ENCODE measurements at places on chromosomes 6 and 20. TPM values are rescaled to one million over a fixed set of nuclear protein-coding genes. Genes with fewer than 3 reads are reported as not detected.

The FRS3 gene
- total RNA-seq = 6.1 TPM

The SPTLC3 gene
- 2.6 TPM for total RNA-seq

The ZKSCAN3 gene
- 3.6 TPM for total RNA-seq

The NT5E gene
- total RNA-seq = 145 TPM

The TNF gene
- total RNA-seq = 13.9 TPM

The CST7 gene
- total RNA-seq = not detected

The PLEKHG1 gene
- 12.1 TPM for total RNA-seq

DNA sequence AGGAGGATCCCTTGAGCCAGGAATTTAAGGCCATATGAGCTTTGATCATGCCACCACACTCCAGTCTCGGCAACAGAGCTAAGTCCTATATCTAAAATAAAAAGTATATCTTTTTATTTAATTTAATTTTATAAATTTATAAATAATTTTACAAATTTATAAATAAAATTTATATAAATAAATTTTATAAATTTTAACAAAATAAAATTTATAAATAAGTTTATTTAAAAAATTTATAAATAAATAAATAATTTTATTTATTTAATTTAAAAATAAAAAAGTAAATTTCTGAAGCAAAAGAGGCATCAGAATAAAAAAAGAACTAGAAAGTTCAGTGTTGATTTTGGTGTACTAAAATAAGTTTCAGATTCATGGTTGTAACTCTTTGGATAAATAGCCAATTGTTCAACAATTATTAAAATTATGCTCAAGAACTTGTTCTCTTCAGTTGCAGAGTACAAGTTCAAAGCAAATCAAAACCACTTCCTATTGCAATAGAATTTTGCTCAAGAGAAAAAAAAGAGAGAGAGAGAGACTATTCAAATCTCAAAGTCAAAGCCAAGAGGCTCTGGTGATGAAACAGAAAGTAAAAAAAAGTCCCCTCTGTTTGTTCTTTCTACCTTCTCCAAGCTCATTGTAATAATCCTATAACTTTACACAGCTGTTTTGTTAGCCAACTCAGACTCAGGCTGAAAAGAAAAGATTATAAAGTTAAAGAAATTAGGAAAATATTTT lies 547.5 kb upstream of the ADGRB3 start:
- DNase-seq = no peak

- DNase-seq = no peak
Observed at GRCh38 chr20:61414455-61414991, 162.5 kb downstream of the CDH4 start.

DNA sequence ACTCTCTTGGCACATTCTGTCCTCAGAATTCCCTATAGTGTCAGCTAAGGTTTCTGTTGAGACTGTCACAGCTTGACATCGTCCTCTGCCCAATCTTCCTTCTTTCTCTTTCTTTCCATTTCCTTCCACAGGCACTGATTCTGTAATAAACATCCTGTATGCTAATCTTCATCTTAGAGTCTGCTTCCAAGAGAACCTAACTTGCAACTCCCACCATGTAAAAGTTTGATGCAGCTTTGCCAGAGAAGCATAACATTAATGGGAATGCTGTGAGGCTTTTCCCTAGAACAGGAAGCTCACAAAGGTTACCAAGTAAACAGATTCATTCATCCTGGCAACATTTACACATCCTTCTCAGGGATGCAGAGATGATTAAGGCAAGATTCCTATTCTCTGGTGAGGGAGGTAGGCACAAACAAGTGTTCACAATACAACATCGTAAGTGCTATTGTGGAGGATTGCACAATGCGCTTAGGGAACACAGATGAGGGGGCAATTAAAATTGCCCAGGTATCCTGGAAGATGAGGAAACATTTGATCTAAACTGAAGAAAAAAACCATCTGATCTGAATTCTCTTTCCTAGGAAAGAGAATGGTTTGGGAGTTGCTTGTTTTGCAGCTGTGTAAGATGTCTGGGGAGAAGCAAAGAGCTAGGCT lies 74.7 kb downstream of the GRM1 start:
- DNase-seq = no peak

GRCh38 chr20:56454754-56455153 lies 13.7 kb upstream of the RTF2 start:
- no peak for DNase-seq

DNA sequence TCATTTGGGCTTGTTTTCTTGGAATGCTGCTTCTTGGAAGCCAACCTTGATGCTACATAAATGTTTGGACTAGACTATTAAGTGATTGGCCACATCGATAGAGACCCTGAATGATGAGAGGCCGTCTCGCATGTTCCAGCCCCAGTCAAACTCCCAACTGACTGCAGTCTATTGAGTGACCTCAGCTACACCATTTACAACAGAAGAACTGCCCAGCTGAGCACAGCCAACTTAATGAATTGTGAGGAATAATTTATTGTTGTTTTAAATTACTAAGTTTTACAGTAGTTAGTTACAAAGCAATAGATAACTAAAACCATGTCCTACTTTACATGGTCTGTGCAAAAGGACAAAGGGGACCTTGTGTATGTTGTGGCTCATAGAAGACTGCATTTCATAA lies 63.0 kb downstream of the PLCB4 start:
- no peak for DNase-seq

GRCh38 chr20:35600993-35601973 lies 14.3 kb upstream of the SPAG4 start:
- no peak for DNase-seq

- DNase-seq = no peak
Observed at GRCh38 chr6:30013291-30013922, 47.7 kb upstream of the POLR1H start.

DNA sequence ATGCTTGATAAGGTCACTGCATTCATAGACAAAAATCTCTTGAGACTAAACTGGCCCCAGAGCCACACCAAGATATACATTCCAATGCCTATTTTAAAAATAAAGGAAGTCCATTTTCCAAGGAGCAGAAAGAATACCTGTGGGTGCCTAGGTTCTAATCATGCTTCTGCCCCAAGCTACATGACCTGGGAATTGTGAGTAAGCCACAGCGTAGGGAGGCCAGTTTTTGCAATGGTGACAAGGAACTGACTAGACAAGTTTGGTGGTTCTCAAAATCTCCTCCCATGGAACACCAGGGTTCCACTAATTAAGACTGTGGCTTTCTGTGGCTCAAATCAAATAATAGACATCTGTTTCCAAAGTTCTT lies 83.3 kb downstream of the GMDS start:
- no peak for DNase-seq

DNA sequence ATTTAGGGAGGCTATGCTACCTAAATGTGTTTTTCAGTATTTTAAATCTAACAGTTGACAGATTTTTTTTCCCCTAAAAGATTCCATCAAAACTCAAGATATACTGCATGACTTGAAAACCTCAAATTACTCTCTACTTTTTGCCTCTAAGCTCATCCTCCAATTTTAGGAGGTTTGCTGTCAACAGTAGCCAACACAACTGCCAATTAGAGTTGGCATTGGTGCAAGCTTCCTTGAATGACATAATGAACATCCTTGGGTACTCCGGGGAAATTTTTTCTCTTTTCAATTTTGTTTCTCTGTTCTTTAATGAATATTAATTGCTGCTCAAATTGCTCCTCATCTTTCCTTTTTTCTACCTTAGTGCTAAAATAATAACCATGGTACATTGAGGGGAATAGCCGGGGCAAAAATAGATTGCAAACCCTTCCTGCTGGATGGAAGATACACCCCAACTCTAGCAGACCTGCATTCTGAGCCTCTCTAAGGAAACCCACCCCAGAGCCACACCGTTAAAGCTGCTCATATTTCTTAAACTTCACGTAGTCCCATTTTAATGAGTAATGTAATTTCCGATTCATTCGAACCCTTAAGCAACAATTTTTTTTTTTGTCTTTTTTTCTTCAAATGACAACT lies 34.3 kb downstream of the SLC22A23 start:
- no peak for DNase-seq

GRCh38 chr20:4519534-4519933 lies 202.2 kb upstream of the PRND start:
- DNase-seq = no peak

DNA sequence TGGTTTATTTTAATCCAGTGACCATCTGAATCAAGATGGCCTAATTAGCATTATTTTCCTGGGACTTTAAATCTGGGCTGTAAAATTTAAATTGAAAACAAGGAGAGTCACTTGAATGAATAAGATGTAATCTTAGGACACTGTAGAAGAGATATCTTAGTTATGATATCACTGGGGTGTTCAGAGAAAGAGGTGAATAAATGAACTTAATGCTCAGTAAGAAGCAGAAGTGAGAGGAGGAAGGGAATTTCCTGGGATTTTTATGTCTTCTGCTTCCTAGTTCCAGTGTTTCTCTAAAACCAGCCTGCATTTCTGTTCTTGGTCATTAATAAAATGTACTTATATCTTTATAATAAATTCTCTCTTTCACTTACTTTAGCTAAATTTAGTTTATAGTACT lies 136.8 kb upstream of the PTPRK start:
- no peak for DNase-seq

GRCh38 chr6:71367756-71368155 lies 79.1 kb downstream of the OGFRL1 start:
- DNase-seq = no peak

GRCh38 chr6:26158076-26158580 lies 70.9 kb downstream of the HFE start:
- DNase-seq = no peak
